EH (cell line): ENCODE measurements at places on chromosomes 4 and X.

DNA sequence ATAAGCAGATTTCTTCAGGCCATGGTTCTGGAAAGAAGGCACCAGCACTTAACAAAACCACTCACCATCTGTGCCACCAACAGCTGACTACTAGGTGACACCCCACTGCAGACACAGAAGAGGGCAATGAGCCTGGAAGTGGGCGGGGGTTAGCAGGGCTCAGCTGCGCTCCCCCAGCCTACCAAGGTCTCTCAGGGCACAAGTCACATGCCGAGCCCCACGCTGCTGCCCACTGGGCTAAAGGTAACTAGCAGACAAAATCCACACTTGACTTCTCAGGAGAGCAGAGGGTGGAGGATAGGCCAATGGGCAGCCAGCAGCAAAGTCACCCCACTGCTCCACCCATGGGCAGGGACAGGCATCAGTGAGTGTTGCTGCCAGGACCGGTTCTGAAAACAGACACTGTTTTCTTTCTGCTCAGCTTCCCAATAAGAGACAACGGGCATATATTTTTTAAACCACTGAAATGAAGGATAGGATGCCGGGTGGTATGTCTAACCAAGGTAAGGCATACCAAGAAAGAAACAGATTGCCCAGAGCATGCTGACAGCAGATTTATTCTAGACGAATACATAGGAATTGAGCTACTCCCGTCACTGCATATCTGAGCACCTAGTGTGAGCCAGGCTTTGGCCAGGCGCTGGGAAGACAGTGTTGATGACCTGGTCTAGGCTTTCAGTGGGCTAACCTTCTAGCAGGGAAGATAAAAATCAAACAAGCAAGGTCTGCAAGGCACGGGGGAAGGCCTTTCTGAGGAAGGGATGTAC lies 20.1 kb downstream of the ACSL1 start:
- no peak for DNase-seq

DNA sequence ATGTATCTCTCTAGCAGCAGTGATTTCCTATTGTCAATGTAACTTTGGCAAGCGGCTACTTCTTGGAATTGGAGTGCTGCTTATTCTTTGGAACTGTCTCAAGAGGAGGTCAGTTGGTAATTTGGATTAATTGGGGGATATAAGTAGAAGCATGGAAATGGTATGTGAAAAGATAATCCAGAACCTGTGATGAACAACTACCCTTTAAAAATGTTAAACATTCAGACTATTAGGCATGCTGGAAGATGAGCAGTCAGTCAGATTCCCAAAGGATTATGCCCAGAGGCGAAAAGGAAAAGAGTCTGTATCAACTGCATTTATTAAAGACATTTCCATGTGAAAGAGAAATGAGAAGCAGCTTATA lies 62.5 kb downstream of the SEC24D start:
- peak; percentile 84 for DNase-seq

DNA sequence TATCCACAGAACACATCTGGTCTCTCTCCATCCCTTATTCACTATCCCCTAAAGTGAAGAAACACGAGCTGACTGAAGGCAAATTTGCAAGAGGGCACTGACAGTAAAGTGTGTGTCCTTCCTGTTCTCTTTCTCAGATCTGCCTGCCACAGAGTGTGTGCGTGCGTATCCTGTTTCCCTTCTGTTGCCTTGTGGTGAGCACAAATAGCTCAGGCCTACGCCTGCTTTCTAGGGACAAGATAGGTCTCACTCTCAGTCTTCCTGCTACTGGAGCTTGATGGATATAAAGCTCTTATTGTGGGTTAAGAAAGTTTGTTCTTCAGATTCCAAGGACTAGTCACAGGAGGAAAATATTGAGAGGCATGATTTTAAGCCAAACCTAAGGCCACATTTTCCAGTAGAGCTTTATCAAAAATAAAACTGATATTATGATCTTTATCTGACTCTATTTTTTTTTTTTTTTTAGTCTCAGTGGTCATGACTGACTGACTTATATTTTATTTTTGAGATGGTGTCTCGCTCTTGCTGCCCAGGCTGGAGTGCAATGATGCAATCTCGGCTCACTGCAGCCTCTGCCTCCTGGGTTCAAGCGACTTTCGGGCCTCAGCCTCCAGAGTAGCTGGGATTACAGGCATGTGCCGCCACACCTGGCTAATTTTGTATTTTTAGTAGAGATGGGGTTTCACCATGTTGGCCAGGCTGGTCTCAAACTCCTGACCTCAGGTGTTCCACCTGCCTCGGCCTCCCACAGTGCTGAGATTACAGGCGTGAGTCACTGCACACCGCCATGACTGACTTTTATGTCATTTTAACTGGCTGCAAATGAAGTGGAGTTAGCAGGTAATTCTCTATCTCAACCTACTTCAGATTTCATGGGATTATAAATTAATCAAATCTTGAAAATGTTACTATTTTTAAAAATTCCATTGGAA lies 140.3 kb upstream of the SH3RF1 start:
- DNase-seq = peak; percentile 93

- DNase-seq = peak; percentile 71
These were observed 5.9 kb upstream of the SCARB2 start for GRCh38 chr4:76219299-76220055.

- DNase-seq = no peak
These were observed 107.5 kb downstream of the STK32B start for GRCh38 chr4:5158825-5159224.

DNA sequence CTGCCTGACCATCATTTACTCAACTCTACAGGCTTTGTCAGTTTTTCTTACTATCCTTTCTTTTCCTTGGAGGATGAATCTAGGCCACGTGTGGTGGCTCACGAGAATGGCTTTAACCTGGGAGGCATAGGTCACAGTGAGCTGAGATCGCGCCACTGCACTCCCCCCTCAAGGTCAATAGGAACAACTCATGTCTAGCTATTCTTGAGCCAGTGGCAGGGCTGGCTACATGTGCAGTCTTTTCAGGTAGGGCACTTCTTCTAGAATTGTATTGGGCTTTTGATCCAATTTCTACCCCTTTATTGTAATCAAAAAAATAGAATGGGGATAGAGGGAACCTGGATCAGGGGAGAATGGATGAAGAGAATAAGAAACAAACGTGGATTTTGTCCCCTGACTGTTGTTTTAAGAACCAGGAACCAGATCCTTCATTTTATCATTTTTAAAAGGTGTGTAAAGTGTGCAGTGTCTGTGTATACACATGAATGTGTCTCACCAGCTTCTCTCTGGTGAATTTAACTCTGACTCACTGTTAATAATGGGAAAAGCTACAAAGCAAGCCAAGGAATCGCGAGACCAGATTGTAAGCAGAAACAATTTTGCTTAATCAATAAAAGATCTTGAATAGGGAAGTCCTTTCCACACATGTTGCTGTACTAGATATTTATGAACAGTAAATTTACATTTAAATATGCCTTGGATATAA lies 283.9 kb upstream of the GPC4 start:
- no peak for DNase-seq

DNA sequence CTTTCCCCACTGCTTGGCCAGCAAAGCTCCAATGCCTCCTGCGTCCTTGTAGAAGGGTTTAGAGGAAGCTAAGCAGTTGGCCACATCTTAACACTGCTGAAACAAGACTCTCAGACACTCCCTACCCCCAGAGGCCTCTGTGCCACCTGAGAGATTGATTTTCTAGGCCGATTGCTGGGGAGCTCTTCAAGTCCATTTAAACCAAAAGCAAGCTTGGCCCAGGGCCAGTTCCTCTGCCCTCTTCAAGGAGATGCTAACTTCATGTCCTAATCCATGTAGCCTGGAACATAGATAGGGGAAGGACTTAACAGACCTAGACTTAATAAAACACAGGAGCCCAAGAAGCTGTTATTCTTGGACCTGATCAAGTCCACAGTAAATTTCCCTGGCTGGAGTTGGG lies 27.2 kb upstream of the FMR1NB start:
- no peak for DNase-seq

DNA sequence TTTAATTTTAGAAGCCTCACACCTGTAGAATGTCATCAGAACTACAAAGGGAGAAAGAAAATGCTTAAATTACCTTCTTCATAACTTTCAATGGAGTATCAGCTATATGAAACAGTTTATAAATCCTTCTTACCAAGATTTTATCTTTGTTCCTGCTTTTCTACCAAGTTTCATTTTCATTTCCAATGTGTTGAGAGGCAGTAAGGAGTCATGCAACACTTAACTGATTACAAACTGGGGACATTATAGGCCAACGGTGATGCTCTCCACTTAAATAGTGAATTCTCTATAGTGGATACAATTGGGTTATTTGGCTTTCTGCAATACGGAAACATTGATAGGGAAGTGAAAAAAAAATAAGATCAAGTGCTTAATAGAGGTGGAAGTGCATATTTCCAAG lies 145.2 kb upstream of the FTHL17 start:
- no peak for DNase-seq

DNA sequence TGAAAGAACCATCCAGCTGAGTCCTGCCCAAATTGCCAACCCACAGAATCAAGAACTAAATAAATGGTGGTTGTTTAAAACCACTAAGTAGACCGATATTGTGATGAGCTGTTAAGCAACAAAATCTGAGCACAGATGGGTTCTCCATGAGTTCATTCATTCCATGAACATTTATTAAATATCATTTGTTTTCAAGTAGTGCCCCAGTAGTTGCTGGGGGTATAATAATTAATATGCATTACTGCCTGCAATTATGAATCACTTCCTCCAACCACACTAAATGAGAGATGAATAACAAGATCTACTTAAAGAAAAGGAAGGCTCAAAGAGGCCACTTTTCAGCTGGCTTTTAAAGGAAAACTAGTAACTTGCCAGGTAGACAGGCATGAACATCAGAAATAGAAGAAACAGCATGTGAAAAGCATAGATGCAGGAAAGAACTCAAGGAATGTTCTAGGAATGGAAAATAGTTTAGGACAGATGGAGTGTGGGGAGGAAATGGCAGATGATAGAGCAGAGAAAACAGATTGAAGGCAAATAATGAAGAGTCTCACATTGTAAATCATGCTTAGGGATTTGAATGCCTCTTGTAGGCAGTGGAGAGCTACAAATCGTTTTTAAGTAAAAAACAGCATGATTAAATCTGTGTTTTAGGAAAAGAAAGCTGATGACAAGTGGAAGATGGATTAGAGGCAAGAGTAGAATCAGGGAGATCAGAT lies 641.7 kb upstream of the DIPK2B start:
- peak; percentile 59 for DNase-seq

DNA sequence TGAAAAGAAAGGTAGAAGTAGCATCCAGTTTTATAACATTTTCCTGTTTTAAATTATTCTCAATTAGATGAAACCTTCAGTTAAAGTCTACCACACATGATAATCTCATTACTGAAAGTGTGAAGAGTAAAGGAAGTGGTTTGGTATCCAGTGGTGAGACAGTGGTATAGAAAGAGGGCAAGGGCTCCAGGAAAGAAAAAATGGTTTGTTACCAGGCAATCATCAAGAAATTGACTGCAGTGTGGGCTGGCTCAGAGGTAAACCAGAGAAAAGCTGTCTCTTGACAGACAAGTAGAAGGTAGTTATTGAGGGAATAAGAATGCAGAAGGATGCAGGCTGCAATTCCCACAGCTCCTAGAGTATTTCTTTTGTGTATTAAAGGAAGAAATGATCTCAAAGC lies 406.2 kb downstream of the TLL1 start:
- DNase-seq = no peak

- DNase-seq = no peak
These were observed 47.5 kb upstream of the SPANXN4 start for GRCh38 chrX:142978130-142978684.

DNA sequence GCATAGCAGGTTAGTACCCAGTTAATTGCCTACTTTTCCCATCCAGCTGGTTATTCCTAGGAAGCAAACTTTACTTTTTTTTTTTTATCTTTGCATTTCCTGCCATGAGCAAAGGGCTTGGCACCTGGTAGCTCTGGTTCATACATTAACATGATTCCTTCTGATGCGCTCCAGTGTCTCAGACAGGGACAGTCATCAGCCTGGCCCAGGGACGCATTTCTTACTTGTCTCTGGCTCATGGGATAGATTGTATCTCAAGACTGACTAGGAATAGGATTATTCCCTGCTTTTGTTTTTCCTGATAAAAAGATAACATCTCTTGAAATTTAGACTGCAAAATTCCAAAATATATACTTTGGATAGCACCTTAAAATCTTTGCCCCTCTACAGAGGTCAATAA lies 571.5 kb upstream of the TENM3 start:
- DNase-seq = no peak

- DNase-seq = no peak
These were observed 188.6 kb downstream of the TSPAN5 start for GRCh38 chr4:98469771-98470170.

GRCh38 chr4:7150036-7150635 lies 42.2 kb upstream of the SORCS2 start:
- peak; percentile 38 for DNase-seq

GRCh38 chrX:45862801-45863200 lies 662.1 kb upstream of the DIPK2B start:
- no peak for DNase-seq

DNA sequence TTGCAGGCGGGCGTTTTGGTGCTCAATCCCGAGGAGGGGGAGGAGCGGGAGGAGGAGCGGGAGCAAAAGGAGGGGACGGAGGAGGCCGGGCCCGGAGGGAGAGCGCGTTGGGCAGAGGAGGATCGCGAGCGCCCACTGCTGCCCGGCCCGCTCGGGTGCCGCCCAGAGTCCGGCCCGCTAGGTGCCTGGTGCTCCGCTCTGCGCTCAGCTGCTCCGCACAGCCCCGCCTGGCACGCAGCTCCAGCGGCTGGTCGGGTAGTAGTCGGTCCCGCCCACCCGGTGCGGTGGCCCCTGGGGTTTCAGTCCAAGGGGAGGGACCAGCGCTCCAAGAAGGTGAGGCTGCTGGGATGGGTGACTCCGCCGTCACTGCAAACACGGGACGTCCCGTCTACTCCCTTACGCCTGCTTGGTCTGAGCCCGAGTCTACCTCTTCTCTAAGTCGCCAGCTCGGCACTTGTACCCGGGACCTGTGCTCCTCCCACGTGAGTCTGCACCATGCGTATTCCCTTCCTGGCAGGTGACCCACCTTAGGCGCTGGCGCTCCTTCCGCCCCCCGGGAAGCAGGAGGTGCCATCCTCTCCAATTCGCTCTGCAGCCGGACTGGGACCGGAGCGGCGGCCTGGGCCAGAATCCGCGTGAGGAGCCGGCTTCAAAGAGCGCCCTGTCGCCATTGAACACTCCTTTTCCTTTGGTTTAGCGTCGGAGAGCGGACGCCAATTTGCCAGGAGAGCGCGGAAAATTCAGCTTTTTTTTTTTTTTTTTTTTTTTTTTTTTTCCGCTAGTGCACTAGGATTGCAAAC lies 405 bp upstream of the HS3ST1 start:
- DNase-seq = no peak

DNA sequence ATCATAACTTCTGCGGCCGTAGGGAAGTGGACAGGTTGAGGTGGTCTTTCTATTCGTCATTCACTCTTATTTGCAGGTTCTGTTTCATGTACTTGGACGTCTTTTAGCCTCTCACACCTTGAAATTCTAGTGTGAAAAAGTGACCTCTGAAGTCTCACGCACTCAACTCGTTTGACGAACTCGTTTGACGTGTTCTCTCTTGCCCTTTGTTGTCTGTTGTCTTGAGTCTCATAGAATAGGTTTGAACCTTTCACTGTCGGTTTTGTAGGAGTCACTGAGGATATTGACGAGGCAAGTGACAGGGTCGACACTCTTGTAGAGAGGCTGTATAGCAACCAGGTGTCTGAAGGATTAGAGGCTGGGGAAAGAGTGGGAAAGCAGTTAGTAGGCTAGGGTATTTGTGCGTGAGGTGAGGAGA lies 1.1 kb upstream of the PGRMC2 start:
- DNase-seq = peak; percentile 34
